ENCODE measurements at places on chromosomes 1 and 21. TPM values are rescaled to one million over a fixed set of nuclear protein-coding genes. Genes with fewer than 3 reads are reported as not detected.
A peak's percentile ranks its signal among the peaks of the same experiment; 100 is the strongest.

DNA sequence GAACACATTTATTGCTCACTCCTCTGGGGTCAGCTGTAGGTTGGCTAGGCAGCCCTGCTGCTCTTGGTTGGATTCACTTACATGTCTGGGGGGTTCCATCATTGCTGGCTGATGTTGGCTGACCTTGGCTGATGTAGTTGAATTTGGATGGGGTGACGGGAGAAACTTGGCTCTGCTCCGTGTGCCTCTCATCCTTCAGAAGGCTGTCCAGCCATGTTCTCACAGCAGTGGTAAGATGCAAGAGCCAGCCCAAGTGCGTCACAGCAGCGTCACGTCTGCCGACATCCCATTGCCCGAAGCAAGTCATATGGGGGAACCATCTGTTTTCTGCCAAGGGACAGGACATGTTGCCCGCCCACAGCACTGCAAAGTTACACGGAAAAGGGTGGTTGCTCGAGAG is 613.5 kb downstream of the MATN1 start:
- no peak overlapping the region for H3K27ac ChIP-seq
- DNase-seq, result peak; percentile 68
- H3K4me3 ChIP-seq, result no peak overlapping the region
- H3K4me1 ChIP-seq, result no peaks in the 10 kb centered on the region
- peaks cover 28% of the 10 kb centered on the region for H3K27me3 ChIP-seq

DNA sequence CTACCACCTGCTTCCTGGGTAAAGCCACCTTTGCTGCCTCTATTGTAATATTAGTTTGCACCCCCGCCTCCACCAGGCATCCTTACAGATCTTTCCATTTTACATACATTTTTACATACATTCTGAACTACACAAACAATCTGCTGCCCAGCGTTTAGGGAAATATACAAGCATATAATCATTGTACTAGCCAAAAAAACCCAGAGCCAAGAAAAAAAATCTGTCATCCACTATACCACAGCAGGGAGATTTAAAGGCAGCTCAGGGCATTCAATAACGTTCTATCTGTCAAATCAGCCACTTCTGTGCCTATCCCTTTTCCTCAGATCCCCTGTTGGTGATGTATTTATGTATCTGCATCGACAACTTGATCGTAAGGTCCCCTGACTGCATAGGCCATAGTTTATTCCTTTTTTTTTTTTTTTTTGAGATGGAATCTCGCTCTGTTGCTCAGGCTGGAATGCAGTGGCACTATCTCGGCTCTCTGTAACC is 43.0 kb downstream of the GNG12 start:
- DNase-seq, result no peak
- no peaks in the 10 kb centered on the region for H3K27me3 ChIP-seq
- peaks cover 11% of the 10 kb centered on the region for H3K4me1 ChIP-seq
- H3K4me3 ChIP-seq, result no peak overlapping the region

DNA sequence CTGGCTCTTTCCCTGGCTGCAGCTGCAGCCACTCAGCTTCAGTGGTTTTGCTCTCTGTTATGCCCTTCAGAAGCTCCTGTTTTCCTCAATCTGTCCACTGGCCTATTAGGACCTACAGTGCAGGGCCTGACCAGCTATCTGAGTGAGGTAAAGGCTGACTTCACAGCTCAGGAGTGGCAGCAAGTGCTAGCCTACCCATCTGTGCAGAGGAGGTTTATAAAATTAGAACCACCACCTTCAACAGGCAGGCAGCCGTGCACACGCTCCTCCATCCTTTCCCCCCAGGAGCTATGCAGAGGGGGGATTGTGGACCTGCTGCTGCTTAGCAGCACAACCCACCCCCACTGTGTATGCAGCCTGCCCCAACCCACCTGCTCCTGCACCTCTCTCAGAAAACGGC is 8.3 kb downstream of the ADAR start:
- peaks cover 85% of the 10 kb centered on the region for H3K36me3 ChIP-seq
- peak overlapping the region; percentile 16 for H3K27ac ChIP-seq
- no peaks in the 10 kb centered on the region for H3K27me3 ChIP-seq
- H3K4me1 ChIP-seq, result peaks cover 60% of the 10 kb centered on the region
- H3K4me3 ChIP-seq, result no peak overlapping the region

- H3K36me3 ChIP-seq, result no peaks in the 10 kb centered on the region
- H3K4me1 ChIP-seq, result no peaks in the 10 kb centered on the region
- H3K27ac ChIP-seq, result no peak overlapping the region
- H3K27me3 ChIP-seq, result no peaks in the 10 kb centered on the region
- no peak for DNase-seq
These were observed 95.6 kb upstream of the BCAR3 start for GRCh38 chr1:93777255-93777654.

DNA sequence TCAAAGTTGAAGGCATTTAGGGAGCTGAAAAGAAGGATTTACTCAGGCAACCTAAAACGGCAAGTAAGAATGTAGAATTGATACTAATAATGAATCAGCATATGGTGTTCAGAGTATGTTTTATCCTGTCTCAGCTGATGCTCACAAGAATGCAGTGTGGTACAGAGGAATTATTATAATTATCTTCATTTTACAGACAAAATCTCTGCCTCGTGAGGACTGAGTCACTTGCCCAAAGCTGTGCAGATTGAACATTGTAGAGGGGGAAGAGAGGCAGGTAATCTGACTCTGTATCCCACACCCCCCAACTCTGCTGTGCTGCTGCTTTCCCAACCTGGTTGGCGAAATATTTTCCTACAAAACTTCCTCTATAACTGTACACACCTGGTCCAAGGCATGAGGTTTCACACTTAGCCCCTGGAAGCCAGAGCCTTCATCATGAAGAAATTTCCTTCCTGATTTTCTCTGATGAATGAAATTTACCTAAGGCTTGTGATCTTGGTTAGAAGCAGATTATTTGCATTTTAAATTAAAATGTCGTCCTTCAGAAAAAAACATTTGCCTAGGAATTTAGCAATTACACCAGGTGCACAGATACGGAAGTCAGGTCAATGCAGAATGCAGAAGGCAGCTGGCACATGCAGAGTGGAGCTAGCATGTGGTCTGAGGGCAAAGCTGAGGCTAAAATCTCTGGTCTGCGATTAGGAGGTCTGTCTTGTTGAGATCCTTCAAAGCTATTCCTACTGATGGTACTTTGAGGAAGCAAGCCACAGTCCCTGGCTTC is 52.8 kb downstream of the DPT start:
- H3K4me3 ChIP-seq, result no peak overlapping the region
- no peaks in the 10 kb centered on the region for H3K36me3 ChIP-seq
- no peak overlapping the region for H3K27ac ChIP-seq
- DNase-seq, result no peak
- H3K27me3 ChIP-seq, result no peaks in the 10 kb centered on the region

GRCh38 chr1:52032785-52033131 is 852 bp downstream of the KTI12 start:
- peaks cover 60% of the 10 kb centered on the region for H3K4me1 ChIP-seq
- H3K4me3 ChIP-seq, result peak overlapping the region; percentile 86
- peak; percentile 65 for DNase-seq
- peak overlapping the region; percentile 92 for H3K27ac ChIP-seq

DNA sequence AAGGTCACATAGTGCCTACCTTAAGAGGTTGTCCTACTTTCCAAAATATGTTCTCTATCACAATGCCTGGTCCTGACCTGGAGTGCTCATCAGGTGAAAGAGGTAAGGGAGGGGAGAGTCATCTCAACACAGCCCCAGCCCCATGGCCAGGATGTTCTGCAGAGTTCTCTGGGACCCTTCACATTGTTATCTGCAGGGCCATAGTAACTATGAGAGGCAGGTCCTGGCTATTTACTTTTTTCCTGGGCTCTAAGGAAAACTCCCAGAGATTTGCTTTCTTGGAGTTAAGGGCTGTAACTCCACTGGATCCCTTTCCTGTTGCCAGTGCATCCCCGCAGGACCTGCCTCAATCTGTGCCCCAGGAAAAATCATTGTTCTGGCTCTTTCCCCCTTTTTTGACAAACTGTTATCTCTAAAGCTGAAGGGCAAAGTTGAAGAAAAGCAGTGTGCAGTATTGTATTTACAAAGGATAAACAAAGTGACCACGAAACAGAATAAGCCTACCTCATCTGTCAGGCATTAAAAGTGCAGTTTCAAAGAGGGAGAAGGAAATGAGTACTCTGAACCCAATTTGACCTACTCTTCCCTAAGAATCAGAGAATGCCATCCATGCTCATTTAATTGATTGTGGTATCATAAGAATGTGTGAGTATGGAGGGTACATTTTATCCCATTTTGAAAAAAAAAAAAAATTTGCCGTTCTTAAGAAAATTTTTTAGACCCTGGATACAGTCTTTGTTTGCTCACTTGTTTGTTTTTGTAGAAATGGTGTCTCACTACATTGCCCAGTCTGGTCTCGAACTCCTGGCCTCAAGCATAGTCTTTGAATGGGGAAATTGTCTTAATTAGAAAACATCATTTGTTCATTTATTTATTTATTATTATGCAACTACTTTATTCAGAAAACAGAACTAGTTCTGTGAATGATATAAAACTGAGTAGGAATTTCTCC is 149.6 kb downstream of the RHOU start:
- no peak overlapping the region for H3K27ac ChIP-seq
- H3K36me3 ChIP-seq, result no peaks in the 10 kb centered on the region
- H3K27me3 ChIP-seq, result no peaks in the 10 kb centered on the region
- no peak overlapping the region for H3K4me3 ChIP-seq

DNA sequence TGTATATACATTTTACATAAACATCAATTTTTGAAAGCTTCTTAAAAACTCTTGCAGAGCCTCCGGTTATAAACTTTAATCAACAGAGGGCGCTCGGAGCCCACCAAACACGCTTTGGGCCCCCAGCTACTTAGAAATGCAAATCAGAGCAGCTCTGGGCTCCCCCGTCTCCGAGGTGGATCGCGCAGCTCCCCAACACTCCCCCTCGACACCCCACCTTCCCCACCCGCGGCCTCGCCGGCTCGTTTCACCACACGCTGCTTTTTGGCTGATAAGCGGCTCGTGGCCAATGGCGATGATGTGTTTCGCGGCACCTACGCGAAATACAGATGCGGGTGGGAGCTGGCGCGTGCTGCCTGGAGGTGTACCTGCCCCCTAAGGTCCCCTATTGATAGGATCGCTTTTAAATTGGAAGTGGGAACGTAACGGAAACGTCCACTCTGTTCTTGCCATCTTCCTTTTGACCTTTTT is 1.7 kb upstream of the KIF26B start:
- no peak overlapping the region for H3K27ac ChIP-seq
- no peaks in the 10 kb centered on the region for H3K36me3 ChIP-seq
- peak overlapping the region; percentile 65 for H3K4me3 ChIP-seq
- peak; percentile 91 for DNase-seq
- peaks cover 35% of the 10 kb centered on the region for H3K4me1 ChIP-seq
- H3K27me3 ChIP-seq, result peaks cover 63% of the 10 kb centered on the region

- H3K27ac ChIP-seq, result no peak overlapping the region
- no peak overlapping the region for H3K4me3 ChIP-seq
- H3K4me1 ChIP-seq, result no peaks in the 10 kb centered on the region
These were observed 211.6 kb downstream of the CAMTA1 start for GRCh38 chr1:6996866-6997265.

GRCh38 chr1:223188618-223189356 is 45.7 kb upstream of the TLR5 start:
- H3K36me3 ChIP-seq, result no peaks in the 10 kb centered on the region
- DNase-seq, result no peak
- H3K27ac ChIP-seq, result no peak overlapping the region
- no peaks in the 10 kb centered on the region for H3K4me1 ChIP-seq
- H3K27me3 ChIP-seq, result no peaks in the 10 kb centered on the region
- no peak overlapping the region for H3K4me3 ChIP-seq

DPH2 gene
- total RNA-seq, result 26.8 TPM

Measured in stomach (tissue), 19 donors.